Stimulated activated CD4-positive, alpha-beta T cell treated with anti-CD3 and anti-CD28 coated beads, Interleukin-1b, Interleukin-23, amount 100 ng/mL, for 24 hours (primary cell): ENCODE measurements at places on chromosomes 12 and 14.

DNA sequence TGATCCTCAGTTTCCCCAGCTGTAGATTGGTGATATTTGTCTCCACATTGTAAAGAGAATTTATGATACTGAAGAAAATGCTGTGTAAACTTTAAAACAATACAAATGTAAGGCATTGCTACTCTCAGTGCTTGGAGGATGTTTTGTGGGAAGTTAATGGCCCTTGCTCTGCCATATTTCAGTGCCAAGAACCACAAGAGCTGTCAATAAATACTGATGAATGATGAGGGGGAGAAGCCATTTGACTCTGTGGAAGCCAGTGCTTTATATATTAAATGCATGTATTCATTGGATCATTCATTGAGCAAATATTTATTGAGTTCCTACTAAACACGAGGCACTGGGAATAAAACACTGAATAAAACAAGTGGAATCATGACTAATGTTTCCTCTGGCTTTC lies 30.8 kb downstream of the CACNA1C start:
- DNase-seq: no peak

DNA sequence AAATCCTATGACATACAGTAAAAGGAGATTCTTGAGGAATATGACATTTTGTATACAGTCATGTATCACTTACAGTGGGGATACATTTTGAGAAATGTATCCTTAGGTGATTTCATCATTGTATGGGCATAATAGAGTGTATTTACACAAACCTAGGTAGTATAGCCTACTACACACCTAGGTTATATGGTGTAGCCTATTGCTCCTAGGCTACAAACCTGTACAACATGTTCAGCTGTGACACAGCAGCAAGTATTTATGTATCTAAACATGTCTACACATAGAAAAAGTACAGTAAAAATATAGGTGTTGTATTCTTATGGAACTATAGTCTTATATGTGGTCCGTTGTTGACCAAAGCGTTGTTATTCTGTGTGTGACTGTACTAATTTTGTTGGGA lies 178.8 kb downstream of the FOXA1 start:
- DNase-seq: no peak

DNA sequence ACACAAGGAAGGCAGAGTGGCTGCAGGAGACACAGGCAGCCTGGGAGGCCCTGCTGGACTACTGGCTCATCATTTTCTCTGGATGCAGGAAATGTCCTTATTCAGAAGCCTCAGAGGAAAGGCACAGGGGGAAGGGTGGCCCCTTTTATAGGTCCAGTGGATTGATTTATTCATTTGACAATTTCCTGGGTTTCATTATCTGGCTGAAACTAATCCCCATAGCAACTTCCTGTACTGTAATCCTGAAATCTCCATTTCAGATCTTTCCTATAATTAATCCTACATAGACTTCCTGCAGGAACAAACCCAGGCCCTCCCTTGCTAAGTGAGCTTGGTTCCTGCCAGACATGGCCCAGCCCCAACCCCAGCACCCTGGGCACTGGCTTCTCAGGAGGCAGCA lies 23.0 kb downstream of the KRT76 start:
- no peak for DNase-seq

GRCh38 chr12:120252071-120252906 lies 13.2 kb downstream of the PXN start:
- no peak for DNase-seq

- DNase-seq: no peak
Measured at GRCh38 chr12:6765634-6766581, at the start of gene PTMS. PTMS (plus strand) TSS chr12:6766363; CDS start chr12:6766706, 343 bp downstream.

- DNase-seq: no peak
Measured at GRCh38 chr12:92108651-92109050, 37.0 kb downstream of the BTG1 start.

DNA sequence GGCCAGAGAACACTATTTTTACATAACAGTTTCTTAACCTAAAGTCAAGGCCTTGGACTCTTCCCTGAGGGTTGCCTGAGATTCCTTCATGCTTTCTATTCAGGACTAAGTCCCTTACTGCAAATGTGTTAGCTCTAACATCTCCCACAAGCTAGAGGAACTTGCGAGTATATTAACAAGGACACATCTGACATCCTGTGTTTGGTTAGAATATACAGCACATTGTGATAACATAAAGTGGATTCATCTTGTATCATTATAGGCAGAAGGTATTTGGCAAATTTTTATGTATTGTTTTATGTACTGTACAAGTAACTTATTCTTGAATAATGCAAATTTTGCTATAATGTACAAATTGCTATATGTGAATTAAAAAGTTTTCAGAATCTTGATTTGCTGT lies 45.5 kb downstream of the SH2B3 start:
- no peak for DNase-seq

DNA sequence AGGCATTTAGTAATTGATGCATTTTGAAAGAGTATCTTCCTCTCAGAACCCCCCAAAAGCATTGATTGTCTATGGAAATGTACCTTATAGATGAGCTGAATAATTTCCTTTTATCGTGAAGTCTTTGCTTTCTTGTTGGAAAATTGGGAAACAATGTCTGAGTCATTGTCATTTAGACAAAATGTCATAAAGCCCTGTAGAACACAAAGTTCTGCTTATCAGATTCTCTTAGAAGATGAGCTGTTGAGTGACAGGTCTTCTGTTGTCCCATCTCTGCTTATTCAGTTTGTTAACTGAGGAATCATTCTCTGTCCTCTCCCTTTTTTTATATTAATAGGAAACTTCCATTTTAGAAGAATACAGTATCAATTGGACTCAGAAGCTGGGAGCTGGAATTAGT lies 22.9 kb downstream of the MAPKAPK5 start:
- DNase-seq: no peak

GRCh38 chr12:3203713-3204112 lies 126.5 kb downstream of the TSPAN9 start:
- no peak for DNase-seq

DNA sequence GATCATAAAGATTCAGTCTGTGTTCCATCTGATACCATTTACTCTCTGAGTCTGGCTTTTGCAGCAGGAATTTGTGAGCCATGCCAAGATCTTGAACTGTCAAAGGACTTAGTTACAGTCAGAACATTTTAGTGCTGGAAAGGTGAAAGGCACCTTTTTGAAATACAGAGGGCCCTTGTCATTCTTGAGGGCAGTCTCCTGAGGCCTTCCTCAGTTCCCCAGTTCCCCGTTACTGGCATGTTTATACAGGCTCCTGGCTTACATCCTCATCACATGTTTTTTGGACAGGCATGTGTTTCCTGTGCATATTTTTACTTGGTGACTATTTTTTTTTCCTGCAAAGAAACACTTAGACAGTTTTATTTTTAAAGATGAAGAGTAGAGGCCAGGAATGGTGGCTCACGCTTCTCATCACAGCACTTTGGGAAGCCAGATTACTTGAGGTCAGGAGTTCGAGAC lies 21.0 kb downstream of the CFAP54 start:
- no peak for DNase-seq

DNA sequence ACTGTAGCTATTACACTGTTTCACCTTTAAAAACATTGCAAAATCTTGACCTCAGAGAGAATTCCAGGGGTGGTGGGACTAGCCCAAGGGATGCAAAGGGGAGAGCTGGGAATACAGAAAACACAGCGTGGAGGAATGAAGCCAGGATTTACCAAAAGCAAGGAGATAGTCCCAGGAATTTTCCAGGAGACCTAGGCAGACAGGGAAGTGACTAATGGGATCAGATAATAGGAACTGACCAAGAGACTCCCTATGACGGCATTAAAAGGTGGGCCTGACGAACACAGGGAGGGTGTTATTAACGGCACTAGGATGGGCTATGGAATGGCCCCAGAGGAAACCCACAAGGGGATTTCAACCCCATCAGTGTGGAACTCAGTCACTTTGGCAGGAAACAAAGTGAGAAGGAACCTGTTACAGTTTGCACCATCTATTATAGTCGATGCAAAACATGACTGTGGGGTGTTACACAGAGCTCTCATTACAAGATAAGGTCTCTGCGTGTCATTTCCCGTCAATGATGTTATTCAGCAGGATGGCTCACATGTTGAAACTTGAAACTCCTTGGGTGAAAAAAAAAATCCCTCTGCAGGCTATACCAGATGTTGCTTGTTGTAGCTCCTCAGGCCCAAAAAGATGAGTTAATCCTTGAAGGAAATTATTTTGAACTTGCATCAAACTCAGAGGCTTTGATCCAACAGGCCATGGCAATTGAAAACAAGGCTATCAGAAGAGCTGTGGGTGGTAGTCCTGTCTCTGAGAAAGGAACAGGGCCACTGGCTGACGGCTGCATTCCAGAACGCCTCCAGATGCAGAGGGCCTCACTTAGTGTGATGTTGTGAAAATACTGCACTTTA lies 58.7 kb downstream of the DRAM1 start:
- DNase-seq: no peak

DNA sequence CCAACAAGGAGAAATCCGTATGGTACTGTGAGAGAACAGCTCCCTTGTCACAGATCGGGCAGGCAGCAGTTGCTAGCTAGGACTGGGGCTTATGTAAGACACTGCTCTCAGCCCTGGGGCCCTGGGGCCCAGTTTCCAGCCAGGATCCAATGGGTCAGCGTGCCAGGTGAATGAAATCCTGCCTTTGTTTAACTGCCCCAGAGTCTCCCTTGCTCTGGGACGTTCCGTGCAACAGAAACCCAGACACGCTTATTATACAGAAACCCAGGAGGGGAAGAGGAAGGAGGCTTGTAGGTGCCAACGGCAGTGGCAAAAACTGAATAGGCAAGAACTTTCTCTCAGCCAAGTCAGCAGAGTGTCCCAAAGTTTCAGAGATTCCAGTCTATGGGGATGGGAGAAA lies 110.6 kb downstream of the DIO2 start:
- DNase-seq: no peak

DNA sequence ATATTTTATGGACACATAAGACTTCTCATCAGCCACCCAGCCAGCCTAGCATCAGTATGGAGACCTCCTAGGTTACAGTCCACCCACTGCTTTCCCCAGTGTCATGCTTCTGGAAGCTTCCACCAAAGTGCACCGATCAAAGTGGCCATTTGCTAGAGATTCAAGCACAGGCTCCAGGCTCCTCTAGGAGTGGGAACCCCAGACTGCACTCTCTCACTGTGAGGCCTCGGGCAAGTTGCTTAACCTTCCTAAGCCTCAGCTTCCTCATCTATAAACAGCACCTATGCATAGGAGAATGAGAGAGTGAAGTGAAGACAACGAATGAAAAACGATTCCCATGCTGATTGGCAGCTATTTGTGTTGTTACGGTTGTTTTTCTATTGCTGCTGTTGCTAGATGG lies 94.4 kb downstream of the DICER1 start:
- no peak for DNase-seq

- DNase-seq: no peak
Measured at GRCh38 chr14:20424851-20425250, 11.1 kb downstream of the KLHL33 start.

DNA sequence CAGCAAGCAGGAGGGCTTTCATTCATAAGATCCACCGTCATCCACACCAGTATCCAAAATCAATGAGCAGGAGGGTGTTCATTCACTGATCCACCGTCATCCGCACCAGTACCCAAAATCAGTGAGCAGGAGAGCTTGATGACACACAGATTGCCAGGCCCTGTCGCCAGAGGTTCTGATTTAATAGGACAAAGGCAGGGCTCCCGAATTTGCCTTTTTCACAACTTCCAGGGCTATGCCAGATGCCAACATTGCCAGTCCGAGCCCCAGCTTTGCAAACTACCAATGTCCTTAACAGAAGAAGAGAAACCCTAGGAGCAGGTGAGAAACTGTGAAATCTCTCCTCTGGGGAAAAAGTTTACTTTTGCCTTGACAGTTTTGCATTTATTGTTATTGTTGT lies 115.0 kb downstream of the SLC15A4 start:
- no peak for DNase-seq

GRCh38 chr12:117835156-117835555 lies 133.6 kb downstream of the KSR2 start:
- no peak for DNase-seq

DNA sequence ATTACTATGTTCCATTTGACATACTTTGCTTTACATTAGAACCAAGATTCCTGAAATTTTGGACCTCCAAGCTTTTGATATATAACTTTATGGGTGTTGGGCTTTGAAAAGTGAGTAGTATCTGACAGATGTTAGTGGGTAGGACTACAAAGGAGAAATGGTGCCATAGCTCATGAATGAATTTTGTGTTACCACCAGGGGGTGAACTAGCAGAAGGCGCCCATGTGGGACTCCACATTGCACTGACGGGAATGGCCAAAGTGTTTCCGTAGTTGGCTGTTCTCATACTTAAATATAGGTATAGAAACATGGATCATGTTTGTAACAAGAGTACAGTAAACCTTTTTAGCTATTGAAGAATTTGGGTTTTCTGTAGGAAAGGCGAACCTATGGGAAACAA lies 337.5 kb downstream of the FLRT2 start:
- DNase-seq: no peak

DNA sequence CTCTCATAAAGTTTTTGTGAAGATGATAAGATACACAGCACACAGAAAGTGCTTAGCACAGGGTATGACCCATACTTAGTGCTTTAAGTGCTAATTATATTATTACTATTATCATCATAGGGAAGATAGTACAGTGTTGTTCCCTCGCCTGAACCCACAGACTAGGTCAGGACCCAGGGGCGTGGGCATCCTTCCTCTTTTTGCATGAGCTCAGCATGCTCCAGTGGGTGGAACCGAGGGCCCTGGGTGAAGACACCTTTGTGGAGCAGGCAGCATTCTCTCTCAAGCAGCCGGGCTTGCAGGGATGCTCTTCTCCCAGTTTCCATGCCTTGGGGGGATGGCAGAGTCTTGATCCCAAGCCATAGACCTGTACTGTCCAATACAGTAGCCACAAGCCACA lies 34.8 kb downstream of the CRACR2A start:
- DNase-seq: no peak

GRCh38 chr14:20438664-20439063 lies 2.7 kb upstream of the KLHL33 start:
- no peak for DNase-seq

- DNase-seq: no peak
Measured at GRCh38 chr14:74492776-74493342, at the start of gene NPC2. NPC2 (minus strand) TSS chr14:74493305; CDS start chr14:74493274, 31 bp downstream.

- no peak for DNase-seq
Measured at GRCh38 chr14:54815016-54815415, 87.6 kb downstream of the GCH1 start.

GRCh38 chr14:85764822-85765221 lies 234.9 kb downstream of the FLRT2 start:
- DNase-seq: no peak

DNA sequence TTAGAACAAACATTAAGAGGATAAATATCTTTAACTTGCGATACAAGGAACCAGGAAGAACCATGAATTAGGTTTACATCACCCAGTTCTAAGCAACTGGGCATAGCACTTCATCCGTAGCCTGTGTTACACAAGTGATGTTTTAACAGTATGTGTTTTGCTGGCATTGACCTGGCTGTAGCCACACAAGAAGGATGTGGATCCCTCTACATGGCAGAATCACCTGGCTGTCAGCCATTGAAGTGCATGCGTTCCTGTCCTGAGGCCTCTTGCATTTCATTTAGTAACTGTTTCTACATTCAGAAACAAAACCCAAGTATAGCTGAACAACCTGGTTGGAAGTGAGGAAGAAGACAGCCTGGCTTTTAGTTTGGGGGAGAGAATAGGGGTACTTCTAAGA lies 72.2 kb downstream of the TGFB3 start:
- DNase-seq: no peak
